Lower leg skin (tissue), 4 donors: ENCODE measurements at places on chromosomes 11 and 22. TPM values are rescaled to one million over a fixed set of nuclear protein-coding genes. Genes with fewer than 3 reads are reported as not detected.

Gene MS4A4A
- total RNA-seq, result 3.0 TPM

DNA sequence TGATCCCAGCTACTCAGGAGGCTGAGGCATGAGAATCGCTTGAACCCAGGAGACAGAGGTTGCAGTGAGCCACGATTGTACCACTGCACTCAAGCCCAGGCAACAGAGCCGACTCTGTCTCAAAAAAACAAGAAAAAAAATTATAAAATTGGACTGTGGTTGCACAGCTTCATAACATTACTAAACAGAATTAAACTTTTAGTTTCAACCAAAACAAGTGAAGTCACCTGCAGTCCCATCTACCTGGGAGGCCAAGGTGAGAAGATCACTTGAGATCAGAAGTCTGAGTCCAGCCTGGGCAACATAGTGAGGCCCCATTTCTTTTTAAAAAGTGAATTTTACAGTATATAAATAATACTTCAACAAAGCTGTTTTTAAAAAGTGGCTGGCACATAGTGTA lies 47.8 kb upstream of the CD5 start:
- no peak for DNase-seq

DNA sequence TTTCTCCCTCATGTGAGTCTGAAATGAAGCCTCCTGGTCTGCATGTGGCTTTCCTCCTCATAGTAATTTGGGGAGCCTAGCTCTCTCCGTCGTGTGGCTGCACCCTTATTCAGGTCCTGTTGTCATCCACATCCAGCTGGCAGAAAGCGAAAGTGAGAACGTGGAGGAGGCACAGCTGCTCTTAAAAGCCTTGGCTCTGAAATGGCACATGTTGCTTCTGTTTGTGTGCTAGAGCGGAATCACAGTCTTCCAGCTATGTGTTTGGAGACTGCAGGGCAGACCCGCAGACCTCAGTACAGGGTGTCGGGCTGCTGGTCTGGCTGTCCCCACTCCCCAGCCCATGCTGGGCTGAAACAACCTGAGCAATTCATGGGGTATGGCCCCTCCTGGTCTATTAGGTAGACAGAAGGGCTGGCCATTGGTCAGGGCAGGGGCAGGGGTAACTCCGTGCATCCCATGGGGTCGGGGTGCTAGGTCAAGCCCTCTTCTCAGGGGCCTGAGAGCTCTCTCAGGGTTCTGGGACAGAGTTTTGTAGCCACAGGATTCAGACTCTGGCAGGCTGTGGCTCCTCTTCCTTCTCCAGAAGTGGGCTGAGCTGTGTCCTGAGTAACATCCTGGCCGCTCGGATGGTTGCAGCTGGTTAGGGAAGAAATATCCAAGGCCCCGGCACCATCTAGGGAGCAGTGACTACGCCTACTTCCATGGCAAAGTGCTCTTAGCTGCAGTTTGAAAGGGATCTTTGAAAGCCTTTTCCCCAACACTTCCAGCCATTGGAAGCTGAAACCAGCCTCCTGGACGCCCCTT lies 50.6 kb downstream of the C11orf96 start:
- no peak for DNase-seq

GRCh38 chr11:19181531-19182261 lies 20.1 kb downstream of the CSRP3 start:
- DNase-seq, result no peak

Gene JAM3
- 12.8 TPM for total RNA-seq

GRCh38 chr11:3920148-3920852 lies 64.8 kb downstream of the STIM1 start:
- DNase-seq, result peak; percentile 90

Gene WNT11
- 9.2 TPM for total RNA-seq

Gene PLAAT3
- total RNA-seq, result 11.5 TPM

Gene TREH
- total RNA-seq, result not detected

DNA sequence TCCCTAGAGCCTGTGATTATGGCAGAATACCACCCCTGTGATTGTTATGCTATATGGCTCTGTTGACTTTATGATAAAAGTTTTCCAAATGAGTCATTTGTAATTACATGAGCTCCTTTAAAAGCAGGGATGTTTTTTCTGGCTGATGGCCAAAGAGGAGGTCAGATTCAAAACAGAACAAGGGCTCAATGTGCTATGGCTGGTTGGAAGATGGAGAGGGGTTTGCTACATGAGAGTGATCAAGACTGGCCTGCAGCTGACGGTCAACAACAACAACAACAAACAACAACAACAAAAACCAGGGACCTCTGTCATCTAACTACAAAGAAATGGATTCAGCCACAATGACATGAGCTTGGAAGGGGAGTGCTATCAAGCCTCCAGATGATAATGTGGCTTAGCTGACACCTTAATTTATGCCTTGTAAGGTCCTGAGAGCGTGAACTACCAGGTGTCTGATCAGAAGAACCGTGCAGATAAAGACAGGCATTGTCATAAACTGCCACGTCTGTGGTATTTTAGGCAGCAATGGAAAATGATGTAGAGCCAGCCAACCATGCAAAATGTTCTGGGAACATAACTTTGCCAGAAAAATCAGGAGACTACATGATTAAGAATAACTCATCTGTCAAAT lies 47.2 kb downstream of the PIWIL3 start:
- no peak for DNase-seq

Gene APOL3
- total RNA-seq, result 29.5 TPM

DNA sequence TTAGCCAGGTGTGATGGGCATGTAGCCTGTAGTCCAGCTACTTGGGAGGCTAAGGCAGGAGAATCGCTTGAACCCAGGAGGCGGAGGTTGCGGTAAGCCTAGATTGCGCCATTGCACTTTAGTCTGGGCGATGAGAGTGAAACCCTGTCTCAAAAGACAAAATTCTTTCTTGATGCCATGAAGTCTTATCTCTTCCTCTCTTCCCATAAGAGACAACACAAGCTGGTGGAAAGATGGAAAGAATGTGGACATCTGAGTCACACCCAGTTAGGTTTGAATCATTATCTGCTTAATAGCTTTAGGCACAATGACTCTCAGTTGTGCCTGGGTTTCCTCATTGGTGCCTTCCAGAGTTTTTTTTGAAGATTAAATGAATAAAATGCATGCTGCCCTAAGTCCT lies 35.3 kb downstream of the KREMEN1 start:
- no peak for DNase-seq

GRCh38 chr22:28108851-28109250 lies 189.8 kb upstream of the PITPNB start:
- no peak for DNase-seq

GRCh38 chr11:99934008-99934407 lies 753.1 kb upstream of the ARHGAP42 start:
- DNase-seq, result no peak

Gene FOXRED1
- total RNA-seq, result 17.5 TPM

GRCh38 chr11:88455974-88456373 lies 118.4 kb upstream of the CTSC start:
- no peak for DNase-seq

DNA sequence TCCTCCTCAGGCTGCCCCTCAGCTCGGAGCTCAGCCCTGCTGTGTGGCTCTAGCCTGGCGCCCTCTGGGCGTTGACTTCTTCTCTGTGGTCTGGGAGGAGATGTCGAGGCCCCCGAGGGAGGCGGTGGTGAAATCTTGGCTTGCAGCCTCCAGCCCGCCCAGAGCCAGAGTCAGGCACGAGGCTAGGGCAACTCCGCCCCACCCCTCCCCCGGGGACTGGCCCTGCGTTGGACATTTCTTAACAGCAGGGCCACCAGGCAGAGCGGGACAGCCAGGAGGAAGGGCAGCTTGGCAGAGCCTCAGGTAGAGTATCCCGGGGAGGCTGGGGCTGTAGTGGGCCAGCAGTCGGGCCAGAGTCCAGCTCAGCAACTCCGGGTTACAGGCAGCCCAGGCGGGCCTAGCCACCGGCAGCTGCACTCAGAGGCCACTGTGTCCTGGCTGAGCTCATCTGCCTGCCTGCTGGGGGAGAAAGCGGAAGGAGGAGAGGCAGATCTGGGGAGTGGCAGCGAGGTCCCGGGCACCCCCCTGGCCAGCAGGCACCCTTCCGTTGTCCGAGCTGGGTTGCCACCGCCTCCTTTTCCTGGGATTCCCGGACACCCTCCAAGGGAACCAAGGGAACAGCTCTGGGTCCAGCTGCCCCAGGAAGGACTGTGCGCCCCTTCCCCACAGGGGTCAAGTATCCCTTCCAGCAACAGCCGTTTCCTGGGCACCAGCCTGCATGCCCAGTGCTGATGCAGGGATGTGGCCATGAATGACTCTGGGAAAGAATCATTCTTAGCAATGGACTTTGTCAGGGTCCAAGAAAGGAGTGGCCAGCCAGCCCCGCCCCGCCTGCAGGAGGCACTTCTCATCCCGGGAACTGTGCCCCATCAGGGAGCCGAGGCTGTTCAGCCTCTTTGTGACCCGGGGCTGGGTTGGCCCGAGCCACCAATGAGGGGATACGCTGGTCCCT lies at the start of gene ALDH3B1:
Gene ALDH3B1 (plus strand): TSS at position 238 of the 952 bp plus-strand sequence. CDS start 4,971 bp downstream, outside the sequence.
- peak; percentile 99 for DNase-seq

Gene OR6T1
- not detected for total RNA-seq

Gene LDLRAD3
- total RNA-seq, result 22.0 TPM

Gene MPZL3
- 55.9 TPM for total RNA-seq

- DNase-seq, result no peak
Measured at GRCh38 chr11:34865261-34865660, 50.9 kb downstream of the APIP start.

GRCh38 chr11:68912254-68912653 lies 8.6 kb downstream of the IGHMBP2 start:
- no peak for DNase-seq

DNA sequence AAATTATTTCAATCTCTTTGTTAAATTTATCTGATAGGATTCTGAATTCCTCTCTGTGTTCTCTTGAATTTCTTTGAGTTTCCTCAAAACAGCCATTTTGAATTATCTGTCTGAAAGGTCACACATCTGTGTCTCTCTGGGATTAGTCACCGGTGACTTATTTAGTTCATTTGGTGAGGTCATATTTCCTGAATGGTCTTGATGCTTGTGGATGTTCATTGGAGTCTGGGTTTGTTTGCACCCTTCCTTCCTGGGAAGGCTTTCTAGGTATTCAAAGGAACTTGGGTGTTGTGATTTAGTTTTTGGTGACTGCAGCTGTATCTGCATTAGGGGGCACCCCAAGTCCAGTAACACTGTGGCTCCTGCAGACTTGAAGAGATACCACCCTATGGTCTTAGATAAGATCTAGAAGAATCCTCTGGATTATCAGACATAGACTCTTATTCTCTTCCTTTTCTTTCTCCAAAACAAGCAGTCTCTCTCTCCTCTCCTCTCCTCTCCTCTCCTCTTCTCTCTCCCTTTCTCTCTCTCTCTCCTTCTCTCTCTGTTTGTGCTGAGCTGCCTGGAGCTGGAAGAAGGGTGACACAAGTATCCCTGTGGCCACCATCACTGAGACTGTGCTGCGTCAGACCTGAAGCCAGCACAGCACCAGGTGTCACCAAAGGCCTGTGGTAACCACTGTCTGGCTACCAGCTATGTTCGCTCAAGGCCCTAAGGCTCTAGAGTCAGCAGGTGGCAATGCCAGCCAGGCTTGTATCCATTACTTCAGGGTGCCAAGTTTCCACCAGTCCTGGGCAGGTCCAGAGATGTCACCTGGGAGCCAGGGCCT lies 3.3 kb upstream of the HEPN1 start:
- peak; percentile 42 for DNase-seq

GRCh38 chr11:15710580-15711275 lies 596.0 kb downstream of the INSC start:
- no peak for DNase-seq

GRCh38 chr11:73308003-73308960 lies at the start of gene ARHGEF17:
ARHGEF17 (plus strand) TSS chr11:73308276; CDS start chr11:73308639, 363 bp downstream.
- peak; percentile 92 for DNase-seq

GRCh38 chr11:43676933-43677332 lies 3.6 kb upstream of the HSD17B12 start:
- DNase-seq, result no peak

GRCh38 chr11:68997995-68998348 lies 15.1 kb downstream of the MRGPRF start:
- peak; percentile 7 for DNase-seq

DNA sequence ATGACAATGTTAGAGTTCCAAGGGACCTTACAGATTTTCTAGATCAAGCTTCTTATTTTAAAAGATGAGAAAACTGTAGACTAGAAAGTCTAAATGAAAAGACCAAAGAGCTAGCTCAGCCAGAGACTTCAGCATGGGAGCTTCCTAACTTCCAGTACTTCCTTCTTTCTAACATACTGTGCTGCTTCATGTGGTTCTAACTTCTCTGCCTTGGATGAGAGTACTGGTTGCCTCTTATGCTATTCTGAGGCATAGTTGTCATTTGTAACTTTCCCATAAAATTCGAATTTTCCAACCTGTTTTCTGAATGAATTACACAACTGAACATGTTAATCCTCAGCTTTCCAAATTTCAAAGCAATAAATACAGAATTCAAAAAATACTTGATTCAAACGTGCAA lies 1.8 kb downstream of the MTMR2 start:
- DNase-seq, result no peak

- peak; percentile 83 for DNase-seq
Measured at GRCh38 chr11:76279646-76280045, 73.3 kb upstream of the WNT11 start.

DNA sequence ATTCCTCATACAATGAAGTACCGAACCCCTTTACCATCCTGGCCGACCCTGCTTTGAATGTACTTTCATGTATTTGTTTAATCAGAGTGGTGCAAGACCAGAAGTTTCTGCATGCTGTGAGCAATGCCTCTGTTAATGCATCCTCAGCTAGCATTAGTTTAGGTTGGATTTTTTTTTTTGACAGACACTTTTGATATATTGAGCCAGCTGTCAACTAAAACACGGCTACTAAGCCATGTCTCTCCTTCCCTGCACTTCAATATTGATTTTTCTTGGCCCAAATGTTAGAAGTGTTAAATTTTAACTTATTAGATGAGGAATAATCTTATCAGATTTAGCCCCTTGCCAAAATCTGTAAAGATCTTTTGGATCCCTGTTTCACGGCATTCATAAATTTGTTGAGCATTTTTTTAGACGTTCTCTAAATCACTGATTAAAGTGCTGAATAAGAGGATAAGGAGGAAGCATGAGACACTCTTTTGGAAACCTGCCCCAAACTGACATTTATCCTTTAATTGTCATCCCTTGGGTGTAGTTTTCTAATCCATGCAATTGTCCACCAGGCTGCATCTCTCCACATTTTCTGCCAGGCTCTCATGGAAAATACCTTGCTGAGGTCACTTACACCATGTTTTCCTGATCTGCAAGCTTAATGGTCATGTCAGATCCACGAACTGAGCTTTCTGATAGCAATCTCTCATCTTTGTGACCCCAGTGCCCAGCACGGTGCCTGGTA lies 130.7 kb downstream of the FEZ1 start:
- DNase-seq, result no peak

DNA sequence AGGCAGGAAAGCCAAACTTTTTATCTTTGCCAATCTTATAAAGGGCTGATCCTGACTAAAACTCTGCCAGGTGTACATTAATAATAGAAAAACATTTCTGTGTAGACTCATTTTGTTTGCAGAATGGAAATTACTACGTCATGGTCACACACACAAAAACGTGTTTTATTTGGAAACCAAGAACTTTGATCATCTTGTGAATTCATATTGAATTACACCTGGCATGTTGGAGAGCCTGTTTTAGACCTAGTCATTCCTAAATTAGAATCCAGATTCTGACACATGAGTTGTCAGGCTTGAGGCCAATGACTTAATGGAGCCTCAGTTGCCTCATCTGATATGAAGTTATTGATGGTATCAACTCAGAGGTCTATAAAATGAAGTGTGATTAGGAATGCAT lies 235.6 kb upstream of the TENM4 start:
- DNase-seq, result no peak

- DNase-seq, result no peak
Measured at GRCh38 chr11:22479971-22480720, 142.0 kb downstream of the SLC17A6 start.

Gene SLC43A3
- total RNA-seq, result 12.4 TPM

- no peak for DNase-seq
Measured at GRCh38 chr11:120529911-120530310, 18.4 kb downstream of the GRIK4 start.
